Mucosa of descending colon (tissue), 3 donors: ENCODE measurements at places on chromosomes 3 and 15.
A peak's percentile ranks its signal among the peaks of the same experiment; 100 is the strongest.

GRCh38 chr3:34132069-34132692 lies 333.8 kb downstream of the PDCD6IP start:
- DNase-seq = no peak

DNA sequence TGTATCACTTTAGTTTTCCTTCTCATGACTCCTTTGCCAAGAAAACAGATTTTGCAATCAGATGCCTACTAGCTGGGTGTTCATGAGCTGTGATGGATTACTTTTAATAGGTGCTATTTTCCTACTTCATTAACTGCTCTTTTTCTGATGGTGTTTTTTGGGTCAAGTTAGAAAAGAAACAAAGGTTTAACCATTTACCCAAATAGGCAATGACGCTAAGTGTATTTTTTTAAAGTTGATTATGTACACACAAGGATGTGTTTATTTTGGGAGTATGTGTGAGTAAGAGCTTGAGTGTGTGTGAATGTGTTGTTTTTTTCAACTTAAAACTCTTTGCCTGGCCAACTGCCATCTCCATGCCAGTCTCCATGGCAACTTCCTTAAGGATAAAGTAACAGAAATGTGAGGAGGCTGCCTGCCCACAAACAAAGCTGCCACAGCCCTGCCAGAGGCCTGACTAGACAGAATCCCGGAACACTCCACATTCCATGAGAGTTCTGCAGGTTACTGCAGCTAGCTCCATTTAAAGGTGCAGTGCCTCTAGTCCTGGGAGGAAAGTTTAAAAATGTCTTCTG lies 215.6 kb upstream of the RBMS3 start:
- peak; percentile 6 for DNase-seq

- DNase-seq = no peak
These were observed 216.3 kb upstream of the LRTM1 start for GRCh38 chr3:55144015-55144673.

DNA sequence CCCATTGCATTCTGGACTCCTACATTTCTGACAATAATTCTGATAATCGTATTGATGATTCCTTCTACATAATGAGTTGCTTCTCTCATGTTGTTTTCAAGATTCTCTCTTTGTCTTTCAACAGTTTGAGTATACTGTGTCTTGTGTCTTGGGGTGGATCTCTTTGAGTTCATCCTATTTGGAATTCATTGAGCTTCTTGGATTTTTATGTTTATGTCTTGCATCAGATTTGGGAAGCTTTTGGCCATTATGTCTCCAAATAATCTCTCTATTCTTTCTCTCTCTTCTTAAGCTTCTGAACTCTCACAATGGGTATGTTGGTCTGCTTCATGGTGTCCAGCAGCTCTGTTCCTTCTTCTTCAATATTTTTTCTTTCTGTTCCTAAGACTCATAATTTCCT lies 592.2 kb downstream of the FHIT start:
- DNase-seq = no peak

DNA sequence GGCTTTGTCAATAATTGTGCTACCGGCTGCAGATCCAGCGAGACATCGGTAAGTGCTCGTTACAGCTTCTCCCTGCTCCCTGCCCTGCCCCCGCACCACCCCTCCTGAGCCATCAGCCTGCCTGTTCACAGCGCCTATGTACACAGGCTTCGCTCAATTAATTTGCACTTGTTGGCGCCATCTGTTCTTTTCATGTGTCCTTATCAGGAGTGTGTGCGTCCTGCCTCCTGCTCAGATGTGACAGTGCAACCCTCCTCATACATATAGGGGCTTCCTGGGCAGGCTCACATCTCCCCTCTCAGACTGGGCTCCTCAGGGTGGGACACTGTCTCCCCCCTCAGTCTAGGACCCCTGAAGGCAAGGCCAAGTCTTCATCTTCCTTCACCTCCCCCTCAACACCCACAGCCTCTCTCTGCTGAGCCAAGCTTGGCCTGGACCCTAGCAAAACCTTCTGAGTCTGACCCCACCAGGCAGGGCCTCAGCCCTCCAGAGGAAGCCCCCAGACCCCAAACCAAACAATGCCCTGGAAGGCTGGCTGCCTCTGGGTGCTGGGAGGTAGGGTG lies 54.9 kb downstream of the CYP11A1 start:
- DNase-seq = no peak

DNA sequence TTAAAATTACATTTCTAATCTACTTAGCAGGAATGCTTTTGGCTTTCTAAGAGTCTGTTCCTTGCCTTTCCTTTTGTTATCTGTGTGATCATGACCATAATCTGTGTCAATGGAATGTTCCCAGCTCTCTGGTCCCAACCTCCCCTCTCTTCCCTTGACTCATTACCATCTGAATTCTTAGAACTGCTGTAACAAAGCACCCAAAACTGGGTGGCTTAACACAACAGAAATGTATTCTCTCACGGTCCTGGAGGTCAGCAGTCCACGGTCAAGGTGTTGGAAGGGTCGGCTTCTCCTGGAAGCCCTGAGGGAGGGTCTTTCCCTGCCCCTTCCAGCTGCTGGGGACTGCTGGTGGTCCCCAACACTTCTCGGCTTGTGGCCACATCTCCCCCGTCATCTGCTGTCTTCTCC lies 81.1 kb downstream of the LRRK1 start:
- no peak for DNase-seq

DNA sequence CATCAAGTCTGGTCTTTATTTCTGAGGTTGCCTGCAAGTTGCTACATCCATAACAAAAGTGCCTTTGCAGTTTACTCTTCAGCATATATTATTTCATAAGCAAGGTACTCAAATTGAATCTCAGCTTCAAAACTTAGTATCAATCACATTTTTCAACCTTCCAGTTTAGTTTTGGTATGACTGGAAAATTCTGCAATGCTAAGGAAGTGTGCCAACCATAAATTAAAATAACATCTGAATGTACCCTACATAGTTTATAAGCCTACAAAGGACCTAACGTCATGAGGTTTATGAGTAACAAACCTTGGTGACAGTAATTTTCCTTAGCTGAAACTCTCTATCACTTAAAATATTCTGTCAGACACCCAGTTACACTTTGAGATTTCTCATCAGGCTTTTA lies 62.8 kb downstream of the THBS1 start:
- DNase-seq = no peak

DNA sequence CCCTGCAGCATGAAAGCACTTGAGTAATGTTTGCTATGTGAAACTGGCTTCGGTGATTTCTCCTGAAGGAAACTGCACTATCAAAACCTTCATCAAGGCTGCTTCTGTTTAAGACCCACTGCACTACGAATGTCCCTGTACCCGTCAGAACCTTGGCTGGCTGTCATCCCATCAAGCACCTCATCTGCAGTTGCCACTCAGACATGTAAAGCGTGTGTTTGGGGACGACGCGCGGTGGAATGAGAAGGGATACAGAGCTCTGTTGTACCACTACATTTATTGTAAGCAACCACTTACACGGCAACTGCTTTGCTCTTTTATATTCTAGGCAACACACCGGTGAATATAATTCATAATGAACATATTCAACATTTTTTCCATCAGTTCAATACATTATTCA lies 147.6 kb downstream of the TIGIT start:
- no peak for DNase-seq

DNA sequence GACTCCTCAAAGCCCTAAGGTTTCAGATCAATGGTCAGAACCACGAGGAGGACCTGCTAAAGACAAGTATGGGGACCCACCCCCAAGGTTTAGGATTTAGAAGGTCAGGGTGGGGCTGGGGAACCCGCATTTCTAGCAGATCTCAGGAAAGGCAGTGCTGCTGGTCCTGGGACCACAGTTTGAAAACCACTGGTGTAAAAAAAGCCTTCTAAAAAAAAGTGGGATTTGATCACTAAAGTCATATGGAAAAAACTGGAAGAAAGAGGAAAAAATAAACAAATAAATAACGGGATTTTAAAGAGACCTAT lies 832 bp downstream of the SLC41A3 start:
- no peak for DNase-seq

DNA sequence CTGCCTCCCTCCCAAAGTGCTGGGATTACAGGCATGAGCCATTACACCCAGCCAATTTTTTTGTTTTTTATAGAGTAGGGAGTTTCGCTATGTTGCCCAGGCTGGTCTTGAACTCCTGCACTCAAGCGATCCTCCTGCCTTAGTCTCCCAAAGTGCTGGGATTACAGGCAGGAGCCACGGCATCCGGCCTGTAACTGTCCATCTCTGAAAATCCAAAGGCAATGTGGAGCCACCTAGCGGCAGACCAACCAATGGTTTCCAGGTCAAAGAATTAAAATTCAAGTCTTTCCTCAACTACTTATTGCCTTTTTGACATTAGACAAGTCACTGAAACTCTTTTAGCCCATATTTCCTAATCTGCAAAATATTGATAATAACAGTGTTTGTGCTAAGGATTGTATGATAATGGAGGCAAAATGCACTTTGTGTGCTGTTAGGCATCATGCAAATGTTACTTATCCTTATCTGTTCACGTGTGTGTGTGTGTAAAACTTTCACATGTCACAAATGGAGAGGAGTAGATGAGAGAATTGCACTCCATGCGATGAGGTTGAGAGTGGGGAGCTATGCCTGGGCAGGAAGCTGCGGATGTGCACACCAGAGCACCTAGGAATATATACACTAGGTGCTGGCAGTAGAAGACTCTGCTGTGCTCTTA lies 48.7 kb downstream of the COL8A1 start:
- DNase-seq = peak; percentile 66

GRCh38 chr3:94935738-94936580 lies 873.1 kb downstream of the NSUN3 start:
- DNase-seq = no peak

DNA sequence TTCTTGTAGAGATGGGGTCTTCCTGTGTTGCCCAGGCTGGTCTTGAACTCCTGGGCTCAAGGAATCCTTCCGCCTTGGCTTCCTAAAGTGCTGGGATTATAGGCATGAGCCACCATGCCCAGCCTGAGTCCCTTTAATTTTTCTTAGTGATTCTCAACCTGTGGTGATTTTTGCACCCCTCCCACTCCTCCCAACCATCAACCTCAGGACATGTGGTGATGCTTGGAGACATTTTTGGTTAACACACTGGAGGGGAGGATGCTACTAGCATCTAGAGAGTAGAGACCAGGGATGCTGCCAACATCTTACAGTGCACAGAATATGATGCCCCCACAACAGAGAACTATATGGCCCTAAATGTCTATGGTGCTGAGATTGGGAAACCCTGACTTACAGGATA lies 83.0 kb upstream of the LMOD3 start:
- DNase-seq = no peak

GRCh38 chr3:53144862-53145712 lies 14.9 kb upstream of the RFT1 start:
- peak; percentile 86 for DNase-seq

DNA sequence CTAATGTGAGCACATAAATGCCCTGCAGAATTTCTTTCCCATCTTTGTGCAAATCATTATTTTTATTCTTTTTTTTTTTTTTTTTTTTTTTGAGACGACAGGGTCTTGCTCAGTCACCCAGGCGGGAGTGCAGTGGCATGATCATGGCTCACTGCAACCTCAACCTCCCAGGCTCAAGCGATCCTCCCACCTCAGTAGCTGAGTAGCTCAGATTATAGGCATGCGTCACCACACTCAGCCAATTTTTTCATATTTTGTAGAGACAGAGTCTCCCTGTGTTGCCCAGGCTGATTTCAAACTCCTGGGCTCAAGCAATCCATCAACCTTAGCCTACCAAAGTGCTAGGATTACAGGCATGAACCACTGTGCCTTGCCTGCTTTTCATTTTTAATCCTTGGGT lies 22.9 kb downstream of the DAG1 start:
- no peak for DNase-seq

GRCh38 chr3:186640473-186640818 lies 247 bp downstream of the FETUB start:
- DNase-seq = no peak

DNA sequence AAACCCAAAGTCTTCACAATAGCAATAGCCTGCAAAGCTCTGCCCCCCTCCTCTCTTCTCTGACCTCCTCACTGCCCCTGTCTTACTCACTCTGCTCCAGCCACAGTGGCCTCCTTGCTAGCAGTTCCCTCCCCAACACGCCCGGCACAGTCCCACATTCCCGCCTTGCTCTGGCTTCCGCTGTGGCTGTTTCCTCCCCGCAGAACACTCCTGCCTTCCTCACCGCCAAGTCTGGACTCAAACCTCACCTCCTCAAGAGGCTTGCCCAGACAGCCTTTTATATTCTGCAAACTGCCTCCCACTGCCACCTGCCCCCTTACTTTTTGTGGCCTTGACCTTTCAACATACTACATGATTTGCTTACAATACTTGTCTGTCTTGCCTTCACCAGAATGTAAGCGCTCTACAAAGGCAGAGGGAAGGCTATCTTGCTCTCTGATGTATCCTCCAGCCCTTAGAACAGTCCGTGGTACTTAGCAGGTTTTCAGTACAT lies 406 bp upstream of the MPI start:
- peak; percentile 50 for DNase-seq

- DNase-seq = no peak
These were observed 190.8 kb downstream of the PDCD6IP start for GRCh38 chr3:33989229-33989628.

- DNase-seq = no peak
These were observed 147.5 kb upstream of the MBNL1 start for GRCh38 chr3:152121270-152121636.

DNA sequence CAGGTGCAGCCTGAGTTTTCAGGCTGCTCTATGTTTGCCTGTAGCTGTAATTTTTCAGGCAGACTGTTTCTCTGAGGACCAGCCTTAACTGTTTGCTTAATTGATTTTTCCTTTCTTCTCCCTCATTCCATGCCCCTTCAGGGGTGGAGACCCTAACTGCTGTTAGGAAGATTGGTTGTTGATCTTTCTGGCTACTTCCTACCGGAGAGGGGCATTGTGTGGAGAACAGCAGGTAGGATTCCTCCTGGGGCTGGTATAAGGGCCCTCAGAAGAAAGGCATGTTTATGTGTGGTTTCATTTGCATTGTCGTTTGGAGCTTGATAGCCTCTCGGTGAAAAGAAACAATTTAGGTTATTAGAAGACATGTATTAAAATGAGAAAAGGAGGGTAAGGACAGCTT lies 56.9 kb upstream of the GOLGA6L2 start:
- DNase-seq = no peak

GRCh38 chr15:82624008-82624407 lies 23.2 kb downstream of the CPEB1 start:
- DNase-seq = no peak

- DNase-seq = no peak
These were observed 121.2 kb upstream of the RASGRP1 start for GRCh38 chr15:38685686-38686339.

GRCh38 chr3:127265581-127265981 lies 22.3 kb downstream of the PRR20G start:
- DNase-seq = no peak

GRCh38 chr15:42182961-42183360 lies 25.1 kb downstream of the VPS39 start:
- DNase-seq = no peak

GRCh38 chr3:123085293-123085931 lies 18.6 kb downstream of the PDIA5 start:
- no peak for DNase-seq

- no peak for DNase-seq
These were observed 264.6 kb upstream of the SGO1 start for GRCh38 chr3:20450611-20451010.

DNA sequence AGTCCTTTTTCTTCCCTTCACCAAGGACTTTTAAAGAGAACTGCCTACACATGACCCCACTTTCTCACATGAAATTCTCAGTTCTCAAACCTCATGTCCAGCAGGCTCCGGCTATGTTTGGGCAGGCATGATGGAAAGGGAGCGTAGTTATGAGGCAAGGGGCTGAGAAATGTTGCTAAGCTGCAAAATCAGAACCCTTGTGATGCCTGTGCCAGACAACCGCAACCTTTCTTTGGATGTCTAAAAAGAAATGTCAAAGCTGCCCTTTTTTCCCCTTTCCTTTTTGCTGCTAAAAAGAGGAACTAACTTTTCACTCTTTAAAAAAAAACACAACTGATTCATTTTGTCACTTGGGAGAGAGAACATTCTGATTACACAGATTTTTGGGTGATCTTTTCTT lies 19.2 kb downstream of the GNB4 start:
- DNase-seq = no peak
